ENCODE measurements at places on chromosomes 12 and 14.

- DNase-seq, result peak; percentile 98
Observed at GRCh38 chr12:92551853-92552397, 150.9 kb upstream of the PLEKHG7 start.

DNA sequence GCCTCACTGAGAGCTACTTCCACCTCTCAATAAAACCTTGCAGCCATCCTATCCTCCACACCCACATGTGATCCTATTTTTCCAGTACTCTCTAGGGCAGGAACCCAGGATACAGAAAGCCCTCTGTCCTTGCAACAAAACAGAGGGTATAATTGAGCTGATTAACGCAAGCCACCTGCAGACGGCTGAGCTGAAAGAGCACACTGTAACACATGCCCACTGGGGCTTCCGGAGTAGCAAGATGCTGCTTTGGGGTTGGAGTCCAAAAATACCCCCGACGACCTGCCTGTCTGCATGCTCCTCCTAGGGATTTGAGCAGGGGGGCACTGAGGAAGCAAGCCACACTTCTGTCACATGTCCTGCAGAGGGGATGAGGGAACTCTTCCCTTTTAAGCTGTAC, 401.1 kb upstream of the FOXG1 start:
- DNase-seq, result no peak

DNA sequence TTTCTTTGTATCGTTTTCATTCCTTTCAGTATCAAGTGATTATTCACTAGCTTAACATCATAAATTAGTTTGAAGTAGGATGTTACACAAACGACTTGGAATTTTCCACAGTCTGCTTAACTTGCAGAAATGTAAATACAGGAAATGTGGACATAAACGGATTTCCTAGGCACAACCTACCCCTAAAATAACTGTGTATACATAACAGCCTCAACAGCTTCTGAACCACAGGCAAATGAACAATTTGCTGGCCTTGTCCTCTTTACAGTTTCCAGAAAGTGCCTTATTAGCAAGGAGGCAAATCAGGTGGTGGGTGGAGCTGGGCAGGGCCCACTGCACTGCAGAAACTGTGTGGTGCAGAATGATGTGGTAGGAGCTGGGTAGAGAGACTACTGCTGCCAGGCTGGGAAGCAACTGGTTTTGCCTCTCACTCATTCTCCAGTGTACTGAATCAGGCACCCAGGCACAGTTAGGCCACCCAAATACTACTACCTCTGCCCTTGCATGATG, 14.1 kb downstream of the DRAM1 start:
- peak; percentile 97 for DNase-seq

- DNase-seq, result no peak
Observed at GRCh38 chr12:43964961-43965360, 129.1 kb downstream of the TMEM117 start.
